ENCODE measurements at places on chromosomes 13 and 19.

DNA sequence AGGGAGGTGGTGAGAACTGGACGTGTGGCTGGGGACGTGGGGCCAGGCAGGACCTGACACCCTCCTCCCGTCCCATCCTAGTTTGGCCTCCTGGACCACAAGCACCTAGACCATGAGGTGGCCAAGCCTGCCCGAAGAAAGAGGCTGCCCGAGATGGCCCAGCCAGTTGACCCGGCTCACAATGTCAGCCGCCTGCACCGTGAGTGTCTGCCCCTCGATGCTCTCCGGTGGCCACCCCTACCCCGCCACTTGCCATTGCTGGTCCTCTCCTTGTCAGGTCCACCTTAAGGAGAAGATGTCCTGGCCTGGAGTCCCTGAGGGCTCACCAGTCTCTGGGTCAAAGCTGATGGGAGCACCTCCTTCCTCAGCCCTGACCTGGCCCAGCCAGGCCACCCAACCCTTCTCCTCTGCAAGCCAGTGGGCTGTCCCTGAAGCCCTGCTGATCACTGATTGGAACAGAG lies 2.2 kb downstream of the ANGPTL4 start:
- no peak for DNase-seq

- no peak for DNase-seq
These were observed 756.5 kb downstream of the SLITRK1 start for GRCh38 chr13:83125791-83126190.

DNA sequence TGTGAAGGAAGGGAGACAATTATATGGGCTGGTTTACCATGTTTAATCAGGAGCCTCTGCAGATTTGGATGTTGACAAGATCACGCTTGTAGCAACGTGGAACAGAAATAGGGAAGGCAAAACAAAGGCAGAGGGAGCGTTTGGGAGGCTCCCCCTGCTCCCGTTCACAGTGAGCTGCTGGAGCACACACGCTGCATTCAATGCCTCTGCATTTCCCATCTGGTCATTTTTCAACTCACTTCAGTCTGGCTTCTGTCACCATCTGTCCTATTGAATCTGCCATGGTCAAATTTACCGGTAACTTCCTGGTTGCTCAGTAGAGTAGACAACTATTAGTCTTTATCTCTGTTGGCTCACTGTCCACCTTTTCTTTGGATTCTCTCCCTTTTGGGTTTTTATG lies 91.0 kb downstream of the NHLRC3 start:
- DNase-seq = no peak

GRCh38 chr19:45068041-45068440 lies 8.2 kb downstream of the ZNF296 start:
- DNase-seq = no peak

- DNase-seq = peak; percentile 61
These were observed 11.1 kb upstream of the DHRS12 start for GRCh38 chr13:51814825-51815650.

- DNase-seq = no peak
These were observed 252.1 kb downstream of the DCLK1 start for GRCh38 chr13:35879111-35879510.

DNA sequence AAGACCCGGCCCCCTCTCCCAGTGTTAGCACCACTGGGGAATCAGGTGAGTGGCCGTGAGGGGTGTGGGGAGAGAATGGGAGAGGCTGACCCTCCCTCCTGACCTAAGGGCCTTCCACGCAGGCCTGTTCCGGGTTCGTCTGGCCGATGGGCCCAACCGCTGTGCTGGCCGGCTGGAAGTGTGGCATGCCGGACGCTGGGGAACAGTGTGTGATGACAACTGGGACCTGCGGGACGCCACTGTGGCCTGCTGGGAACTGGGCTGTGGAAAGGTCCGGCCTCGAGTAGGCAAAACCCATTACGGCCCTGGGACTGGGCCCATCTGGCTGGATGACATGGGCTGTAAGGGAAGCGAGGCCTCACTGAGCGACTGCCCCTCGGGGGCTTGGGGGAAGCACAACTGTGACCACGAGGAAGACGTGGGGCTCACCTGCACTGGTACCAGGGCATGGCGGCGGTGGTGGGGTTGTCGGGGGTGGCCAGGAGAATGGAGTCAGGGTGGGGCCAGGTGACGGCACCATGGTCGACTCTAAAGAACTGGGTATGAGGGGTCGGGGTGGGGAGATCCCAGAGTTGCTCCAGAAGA lies 12.2 kb downstream of the SSC5D start:
- DNase-seq = no peak

- no peak for DNase-seq
These were observed 47.4 kb upstream of the KATNAL1 start for GRCh38 chr13:30354493-30355383.

DNA sequence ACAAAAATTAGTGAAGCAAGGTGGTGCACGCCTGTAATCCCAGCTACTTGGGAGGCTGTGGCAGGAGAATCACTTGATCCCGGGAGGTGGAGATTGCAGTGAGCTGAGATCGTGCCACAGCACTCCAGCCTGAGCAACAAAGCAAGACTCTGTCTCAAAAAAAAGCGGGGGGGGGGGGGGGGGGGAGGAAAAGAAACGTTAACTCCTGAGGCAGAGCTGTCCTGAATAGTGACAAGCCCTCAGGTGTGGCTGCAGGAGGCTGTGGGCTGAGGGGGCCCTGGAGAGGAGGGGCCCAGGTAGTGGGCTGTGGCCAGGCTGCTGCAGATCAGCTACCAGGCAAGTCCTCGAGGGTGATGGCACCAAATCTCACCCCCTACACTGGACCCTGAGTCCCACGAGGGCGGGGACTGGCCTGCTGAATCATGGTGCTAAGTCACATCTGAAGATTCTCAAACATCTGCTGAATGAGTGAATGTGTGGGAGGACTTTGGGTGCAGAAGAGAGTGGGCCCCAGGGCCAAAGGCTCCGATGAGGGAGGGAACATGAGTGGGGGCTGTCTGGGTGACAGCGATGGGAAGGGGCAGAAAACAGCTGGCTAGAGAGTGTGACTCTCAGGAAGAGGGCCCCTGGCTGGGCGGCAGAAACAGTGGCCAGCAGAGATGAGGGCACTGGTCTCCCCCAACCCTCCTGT lies 24.6 kb upstream of the ATP1A3 start:
- no peak for DNase-seq

DNA sequence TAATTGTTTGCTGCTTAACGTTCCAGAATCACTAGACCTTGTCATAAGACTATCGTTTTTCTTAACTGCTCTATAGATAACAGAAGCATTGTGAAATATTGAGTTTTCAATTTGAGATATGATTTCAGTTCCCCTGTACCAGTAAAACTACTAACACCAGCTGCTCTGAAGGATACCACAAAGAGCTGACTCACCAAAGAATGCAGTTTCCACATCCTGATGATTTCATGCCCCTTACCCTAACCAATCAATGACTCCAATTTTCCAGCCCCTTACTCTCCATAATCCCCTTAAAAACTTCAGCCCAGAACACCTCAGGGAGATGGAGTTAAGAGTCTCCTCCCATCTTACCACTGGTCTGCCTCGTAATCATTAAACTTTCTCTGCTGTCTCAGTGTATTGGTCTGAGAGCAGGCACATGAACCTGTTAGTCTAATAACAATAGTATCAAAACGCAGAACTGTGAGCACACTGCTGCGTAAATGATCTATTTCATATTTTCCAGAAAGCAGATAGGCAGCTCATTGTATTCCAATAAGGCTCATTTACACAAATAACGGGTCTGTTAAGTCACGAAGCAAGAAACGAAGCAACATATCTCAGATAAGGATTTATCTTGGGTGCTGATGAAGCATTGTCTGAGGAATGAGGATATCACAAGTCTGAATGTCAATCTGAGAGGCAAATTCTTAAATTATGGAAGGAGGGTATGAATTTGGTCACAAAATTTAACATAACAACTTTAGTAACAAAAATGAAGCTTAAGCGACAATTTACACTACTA lies 14.1 kb upstream of the CCNA1 start:
- no peak for DNase-seq

GRCh38 chr19:17086120-17086519 lies 10.5 kb downstream of the MYO9B start:
- no peak for DNase-seq

DNA sequence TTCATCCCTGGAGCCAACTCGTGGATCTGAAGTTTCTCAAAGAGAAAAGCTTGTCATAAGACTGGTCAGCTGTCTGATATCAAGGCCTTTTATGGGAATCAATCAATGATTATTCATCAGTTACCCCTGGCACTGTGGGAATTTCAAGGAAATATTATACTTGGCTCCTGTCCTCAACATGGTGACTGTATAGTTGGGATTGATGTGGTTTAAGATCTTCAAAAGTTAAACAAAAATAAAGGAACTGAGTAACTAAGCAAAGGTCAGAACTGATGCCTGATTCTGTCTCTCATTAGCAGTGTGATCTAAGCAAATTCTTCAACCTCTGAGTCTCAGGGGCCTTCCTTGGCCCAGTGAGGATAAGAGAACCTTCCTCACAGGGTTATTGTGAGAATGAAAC lies 22.2 kb upstream of the SERPINE3 start:
- no peak for DNase-seq

- no peak for DNase-seq
These were observed 13.5 kb downstream of the PPP1R13L start for GRCh38 chr19:45391346-45391745.

DNA sequence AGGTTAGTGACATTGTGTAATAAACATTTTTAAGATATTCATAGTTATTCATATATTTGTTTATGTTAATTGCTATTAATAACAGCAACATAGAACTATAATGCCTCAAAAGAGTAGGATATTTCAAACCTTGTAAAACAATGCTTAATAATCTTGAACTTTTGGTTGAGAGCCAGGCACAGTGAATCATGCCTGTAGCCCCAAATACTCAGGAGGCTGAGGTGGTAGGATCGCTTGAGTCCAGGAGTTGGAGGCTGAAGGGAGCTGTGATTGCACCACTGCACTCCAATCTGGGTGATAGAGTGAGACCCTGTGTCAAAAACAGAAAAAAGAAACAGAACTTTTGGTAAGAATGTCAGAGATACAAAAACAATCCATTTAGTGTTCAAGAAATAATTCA lies 213.9 kb upstream of the SLITRK1 start:
- DNase-seq = no peak
